ENCODE measurements at places on chromosomes 3 and 15.

DNA sequence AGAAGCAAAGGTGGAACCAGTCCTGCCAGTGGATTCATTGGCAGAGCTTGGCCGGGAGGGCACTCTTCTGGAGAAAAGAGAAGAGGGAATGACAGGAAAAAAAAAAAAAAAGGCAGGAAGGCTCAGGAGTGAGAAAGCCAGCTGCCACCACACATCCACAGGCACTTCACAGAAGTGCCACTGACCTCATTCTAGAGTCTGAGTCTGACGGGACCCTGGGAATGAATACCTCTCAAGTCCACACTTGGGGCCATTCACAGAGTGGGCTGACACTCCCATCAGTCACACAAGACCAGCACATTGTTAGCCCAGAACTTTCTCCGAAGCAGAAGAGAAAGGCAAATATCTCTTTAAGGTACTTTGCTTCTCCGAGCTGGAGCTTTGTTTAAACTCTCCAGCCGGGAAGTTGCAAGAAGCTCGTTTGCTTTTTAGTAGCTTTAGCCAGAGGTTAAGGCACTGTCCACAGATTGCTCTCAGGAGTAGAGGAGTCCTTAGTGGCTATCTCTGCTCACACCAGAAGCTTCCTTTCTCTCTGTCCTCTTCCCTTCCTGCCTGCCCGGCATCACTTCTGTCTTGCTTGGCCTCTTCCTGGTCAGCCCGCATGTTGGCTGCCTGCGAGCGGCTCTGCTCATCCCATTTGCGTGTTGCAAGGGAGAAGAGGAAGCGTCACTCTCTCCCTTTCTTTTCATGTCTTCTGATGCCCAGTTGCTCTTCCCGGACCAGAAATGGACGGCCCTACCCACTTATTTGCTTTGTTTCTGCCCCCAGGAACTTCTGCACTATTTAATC lies 53.8 kb downstream of the CMTM6 start:
- no peak for DNase-seq

DNA sequence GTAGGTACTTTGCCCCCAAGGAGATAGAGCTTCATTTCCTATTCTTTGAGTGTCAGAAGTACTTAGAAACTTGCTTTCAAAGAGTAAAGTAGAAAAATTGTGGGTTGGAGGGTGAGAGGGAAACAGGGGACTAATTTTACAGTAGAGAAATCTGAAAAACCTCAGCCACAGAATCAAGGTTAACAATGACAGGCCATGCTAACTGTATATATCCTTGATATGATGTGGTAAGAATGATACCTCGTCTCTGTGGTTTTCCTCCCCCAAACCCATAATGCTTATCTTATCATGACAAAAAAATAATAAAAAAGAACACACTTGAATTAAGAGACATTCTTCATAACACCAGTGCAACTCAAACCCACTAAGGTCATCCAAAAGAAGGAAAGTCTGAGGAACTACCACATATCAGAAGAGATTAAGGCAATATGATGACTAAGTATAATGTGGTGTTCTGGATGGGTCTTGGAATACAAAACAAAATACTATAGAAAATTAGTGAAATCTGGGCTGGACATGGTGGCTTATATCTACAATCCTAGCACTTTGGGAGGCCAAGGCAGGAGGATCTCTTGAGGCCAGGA lies 360.4 kb downstream of the ULK4 start:
- DNase-seq = no peak

GRCh38 chr3:107959550-107960154 lies 131.2 kb downstream of the CD47 start:
- DNase-seq = no peak

GRCh38 chr3:12287727-12288181 lies 1.1 kb upstream of the PPARG start:
- DNase-seq = peak; percentile 91

DNA sequence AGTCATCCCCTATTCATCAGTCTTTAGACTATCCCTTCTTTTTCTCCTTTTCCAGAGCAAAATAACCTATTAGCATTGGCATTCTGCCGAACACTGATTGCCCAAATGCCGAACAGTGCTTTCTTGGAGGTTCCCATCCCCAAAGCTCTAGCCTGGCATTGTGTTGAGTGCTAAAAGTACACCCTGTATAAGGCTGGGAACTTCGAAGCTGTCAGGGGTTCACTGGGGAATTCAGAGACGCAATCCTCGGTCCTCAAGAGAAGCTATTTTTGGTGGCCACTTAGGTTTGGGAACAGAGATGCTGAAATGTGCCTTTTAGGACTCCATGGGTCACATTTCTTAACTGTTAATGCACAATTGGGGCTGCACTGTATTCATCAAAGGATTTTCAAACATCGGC lies 8.4 kb downstream of the FRMD5 start:
- DNase-seq = no peak

DNA sequence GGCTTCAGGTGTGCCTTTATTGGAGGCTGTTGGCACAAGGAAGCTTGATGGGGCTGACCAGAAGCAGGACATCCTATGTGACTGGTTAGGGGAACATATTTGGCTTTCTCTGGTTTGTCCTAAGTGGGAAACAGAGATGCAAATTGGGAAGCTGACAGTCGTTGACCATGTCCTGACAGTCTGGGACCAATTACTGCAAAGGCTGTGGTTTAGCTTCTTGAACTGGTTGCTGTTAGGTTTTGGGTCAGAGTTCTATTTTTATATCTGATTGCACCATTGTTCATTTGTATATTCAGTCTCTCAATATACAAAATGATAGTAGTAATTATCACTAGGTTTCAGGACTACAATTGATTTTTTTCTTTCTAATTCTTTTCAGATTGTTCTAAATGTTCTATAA lies 36.8 kb downstream of the SNTN start:
- DNase-seq = no peak

DNA sequence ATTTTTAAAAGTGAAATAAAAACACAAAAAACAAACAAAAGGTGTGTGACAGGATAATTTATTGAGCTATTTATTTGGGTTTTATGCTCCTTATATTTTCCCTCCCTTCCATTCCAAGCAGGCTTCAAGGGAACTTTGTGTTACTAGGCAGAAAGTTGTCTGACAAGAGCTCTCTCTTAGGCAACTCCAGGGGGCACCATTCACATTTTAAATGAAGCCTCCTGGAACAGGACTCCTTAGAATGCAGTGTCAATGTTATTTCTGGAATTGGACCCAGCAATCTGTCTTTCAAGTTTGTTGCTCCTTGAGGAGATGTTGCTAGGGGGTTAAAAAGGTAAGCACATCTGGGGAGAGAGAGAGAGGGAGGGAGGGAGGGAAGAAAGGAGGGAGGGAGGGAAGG lies 5.4 kb upstream of the RFX7 start:
- peak; percentile 76 for DNase-seq

DNA sequence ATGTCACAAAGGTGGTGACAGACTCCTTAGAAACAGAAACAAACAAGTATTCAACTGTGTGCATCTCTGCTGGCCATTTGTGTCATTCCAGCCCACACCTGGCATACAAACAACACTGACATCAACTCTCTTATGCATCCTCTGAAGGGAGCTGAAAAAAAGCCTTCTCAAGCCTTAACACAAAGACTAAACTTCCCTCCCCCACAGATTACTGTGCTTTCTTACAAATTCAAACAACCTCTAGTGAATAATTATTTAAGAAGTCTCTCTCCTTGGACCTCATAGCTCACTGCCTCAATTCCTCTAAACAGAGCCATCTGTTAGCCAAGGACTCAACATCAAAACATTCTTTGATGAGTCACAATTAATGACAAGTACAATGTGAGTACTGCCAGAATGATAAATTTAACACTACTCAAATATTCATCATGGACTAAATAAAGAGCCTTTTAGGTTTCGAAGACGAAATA lies 132.1 kb downstream of the WDR76 start:
- DNase-seq = peak; percentile 50

DNA sequence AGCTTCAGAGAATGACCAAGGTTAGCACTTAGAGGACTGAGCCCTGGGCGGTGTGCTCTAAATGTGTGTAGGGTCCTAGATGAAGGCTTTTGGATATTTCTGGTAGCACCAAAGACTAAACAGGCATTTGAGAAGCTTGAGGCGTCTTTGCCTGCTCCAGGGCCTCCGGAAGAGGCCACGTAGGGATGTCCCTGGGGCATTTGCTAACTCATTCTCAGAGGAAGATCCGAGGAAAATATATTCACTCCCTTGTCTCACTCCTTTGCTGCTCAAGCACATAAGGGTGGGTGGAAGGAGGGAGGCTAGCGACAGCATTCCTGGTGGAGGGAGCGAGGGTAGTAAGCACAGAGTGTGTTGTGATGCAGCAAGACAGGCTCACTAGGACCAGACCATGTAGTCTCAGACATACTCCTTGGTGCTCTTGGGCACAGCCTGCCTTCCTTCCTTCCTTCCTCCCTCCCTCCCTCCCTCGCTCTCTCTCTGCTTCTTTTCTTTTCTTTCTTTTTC lies 38.5 kb upstream of the XCR1 start:
- no peak for DNase-seq

DNA sequence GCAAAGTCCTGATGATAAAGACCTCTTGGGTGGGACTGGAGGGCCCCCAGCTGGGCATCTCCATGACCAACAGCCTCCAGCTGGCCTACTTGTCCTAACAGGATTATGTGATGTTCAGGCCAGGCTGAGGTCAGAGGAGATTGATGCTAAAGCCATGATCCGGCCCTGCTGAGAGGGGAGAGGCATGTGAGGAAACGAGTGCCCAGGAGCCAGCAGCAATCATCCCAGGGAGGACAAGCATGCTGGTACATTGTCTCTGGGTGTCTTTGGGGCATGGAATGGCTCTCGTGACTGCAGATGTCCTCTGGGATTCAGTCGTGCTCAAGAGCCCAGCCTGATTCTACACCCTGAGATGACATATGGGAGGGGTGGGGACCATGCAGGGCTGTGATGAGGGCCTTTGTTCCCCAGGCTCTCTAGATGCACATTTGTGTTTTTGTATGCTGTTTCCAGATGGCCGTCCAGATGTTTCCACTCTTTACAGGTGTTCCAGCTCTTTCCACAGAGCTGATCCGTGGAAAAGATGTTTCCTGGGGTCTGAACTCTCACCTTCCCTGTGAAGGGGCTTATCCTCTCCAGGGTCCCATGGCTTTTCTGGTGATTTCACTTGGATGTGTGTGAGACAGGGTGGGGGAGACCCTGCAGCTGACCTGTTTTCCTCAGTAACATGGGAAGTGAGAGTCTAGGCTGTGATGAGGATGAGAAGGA lies 20.2 kb downstream of the SLC24A1 start:
- DNase-seq = peak; percentile 42

- DNase-seq = no peak
These were observed 86.3 kb downstream of the KLHL25 start for GRCh38 chr15:85708402-85708941.

GRCh38 chr15:65171428-65171827 lies 13.7 kb downstream of the CLPX start:
- no peak for DNase-seq

DNA sequence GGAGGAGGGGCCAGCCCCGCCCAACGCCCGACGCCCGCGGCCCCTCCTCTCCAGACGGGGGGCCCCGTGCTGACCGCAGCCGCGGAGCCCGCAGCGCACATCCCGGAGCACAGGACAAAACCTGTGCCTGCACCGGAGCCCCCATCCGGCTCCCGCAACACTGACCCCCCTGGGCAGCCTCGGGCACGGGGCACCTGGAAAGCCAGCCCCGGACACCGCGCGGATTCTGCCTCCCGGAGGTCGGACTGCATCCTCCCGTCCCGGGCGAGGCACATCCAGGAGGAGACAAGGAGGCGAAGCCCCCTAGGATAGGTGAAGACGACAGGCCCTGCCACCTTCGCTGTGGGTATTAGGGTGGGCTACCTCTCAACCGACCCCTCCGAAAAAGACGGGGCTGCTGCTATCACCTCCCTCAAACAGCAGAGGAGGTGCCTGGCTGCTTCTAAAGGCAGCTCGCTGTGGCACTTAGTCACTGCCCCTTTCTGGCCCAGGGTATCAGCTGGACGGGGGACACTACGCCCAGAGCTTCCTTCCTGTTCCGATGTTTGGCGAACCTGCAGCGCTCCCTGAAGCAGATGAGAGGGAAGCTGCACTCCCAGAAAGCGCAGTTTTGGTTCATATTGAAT lies 10.6 kb downstream of the XXYLT1 start:
- peak; percentile 84 for DNase-seq

GRCh38 chr3:195751560-195751959 lies 30.8 kb downstream of the MUC20 start:
- peak; percentile 65 for DNase-seq

DNA sequence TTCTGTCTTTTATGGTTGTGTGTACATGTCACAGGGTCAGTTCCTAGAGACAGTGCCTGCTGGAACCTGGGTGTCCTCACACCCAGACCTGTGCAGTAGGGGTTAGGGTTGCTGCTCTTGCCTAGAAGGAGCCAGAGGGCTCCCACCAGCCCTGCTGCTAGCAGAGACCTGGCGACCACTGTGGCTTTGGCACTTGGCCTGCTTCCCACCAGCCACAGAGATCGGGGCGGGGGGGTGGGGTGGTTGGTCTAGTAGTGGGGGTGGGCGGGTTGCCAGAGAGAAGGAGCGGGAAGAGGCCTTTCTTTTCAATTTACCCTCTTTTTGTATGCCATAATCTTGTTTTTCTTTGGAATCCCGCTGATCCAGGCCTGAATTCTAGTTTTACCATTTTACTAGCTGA lies 29.4 kb downstream of the EEFSEC start:
- DNase-seq = no peak

- DNase-seq = no peak
These were observed 47.2 kb upstream of the CNTN3 start for GRCh38 chr3:74661672-74662071.

- DNase-seq = no peak
These were observed 30.2 kb downstream of the LYSMD4 start for GRCh38 chr15:99702895-99703602.

- DNase-seq = peak; percentile 25
These were observed 2.3 kb downstream of the B3GNT5 start for GRCh38 chr3:183255348-183255730.

DNA sequence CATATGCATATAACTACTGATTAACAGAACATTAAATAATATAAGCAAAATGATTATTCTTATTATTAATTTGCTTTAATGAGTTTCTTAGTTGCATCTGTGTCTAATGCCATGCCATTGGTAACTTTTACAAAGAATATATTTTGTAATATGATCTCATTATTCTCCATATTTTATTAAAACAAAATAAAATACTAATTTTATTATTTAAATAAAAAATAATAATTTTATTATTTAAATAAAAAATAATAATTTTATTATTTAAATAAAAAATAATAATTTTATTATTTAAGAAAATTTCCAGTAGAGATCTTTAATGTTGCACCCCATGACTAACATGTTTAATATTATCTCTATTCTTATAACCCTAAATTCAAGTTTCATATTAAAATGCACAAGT lies 771.1 kb downstream of the NR2F2 start:
- DNase-seq = no peak

- no peak for DNase-seq
These were observed 54.8 kb upstream of the DLG1 start for GRCh38 chr3:197353001-197353866.

Measured in osteoblast (primary cell).